Esophagus squamous epithelium (tissue), 5 donors: ENCODE measurements at places on chromosomes 6 and 20.

DNA sequence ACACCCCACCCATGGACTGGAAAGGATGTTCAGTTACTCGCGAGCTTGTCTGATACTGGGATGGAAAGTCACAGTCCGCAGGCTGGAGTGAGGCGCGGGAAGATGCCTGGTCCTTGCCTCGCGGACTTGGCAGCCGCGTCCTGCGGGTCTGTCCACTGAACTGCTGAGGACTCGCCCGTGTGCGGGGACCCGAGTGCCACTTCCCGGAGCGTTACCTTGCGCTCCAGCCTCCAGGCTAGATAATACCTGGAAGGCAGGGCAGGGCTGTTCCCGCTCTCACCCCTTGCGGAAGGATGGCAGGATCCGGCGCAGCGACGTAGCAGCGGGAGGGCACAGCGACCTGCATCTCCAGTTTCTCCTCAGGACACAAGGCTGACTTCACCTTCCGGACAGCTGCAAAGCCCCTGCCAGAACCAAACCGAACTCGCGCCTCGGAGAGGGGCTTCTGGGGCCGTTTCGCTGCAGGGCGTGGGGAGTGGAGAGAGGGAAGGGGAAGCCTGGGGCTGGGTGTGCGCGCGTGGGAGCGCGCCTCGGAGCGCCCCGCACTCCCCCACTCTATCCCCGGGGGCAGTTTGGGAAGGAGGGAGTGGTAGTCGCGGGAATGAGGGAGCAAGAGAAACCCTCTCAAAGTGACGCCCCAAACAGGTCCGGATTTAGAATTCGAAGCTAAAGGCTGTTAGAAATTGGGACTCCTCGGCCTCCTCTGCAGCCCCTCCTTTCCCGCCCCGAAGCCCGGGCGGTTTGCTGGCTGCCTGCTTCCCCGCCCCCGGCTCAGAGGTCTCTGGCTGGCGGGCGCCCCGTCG lies at the start of gene KCNQ5:
Gene KCNQ5 (plus strand): TSS at position 774 of the 803 bp plus-strand sequence.
- DNase-seq, result no peak

DNA sequence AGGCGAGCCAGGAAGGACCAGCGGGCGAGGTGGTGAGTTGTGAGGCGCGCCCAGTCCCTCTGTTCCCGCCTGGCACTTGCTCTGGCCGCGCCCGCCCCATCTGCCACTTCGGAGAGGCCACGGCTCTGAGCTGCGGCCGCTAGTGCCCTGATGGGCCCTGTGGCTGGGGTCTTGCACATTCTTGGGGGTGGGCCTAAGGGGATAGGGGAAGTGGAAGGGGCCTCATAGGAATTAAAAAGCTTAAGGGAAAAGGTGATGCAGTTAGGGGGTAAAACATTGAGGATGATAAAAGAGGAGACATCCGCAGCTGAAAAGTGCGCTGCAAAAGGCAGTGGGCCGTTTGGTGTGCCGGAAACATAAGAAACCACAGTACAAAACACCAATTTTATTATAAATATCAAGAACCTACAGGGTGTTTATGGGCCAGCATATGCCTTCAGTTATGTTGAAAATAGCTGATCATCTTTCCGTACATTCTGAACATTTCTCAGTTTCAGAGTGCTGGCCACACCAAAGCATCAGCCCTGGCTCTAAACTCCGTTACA lies 1.1 kb upstream of the PSMB8 start:
- no peak for DNase-seq

- DNase-seq, result peak; percentile 37
Measured at GRCh38 chr6:27133281-27134227, 113.9 kb upstream of the PRSS16 start.

DNA sequence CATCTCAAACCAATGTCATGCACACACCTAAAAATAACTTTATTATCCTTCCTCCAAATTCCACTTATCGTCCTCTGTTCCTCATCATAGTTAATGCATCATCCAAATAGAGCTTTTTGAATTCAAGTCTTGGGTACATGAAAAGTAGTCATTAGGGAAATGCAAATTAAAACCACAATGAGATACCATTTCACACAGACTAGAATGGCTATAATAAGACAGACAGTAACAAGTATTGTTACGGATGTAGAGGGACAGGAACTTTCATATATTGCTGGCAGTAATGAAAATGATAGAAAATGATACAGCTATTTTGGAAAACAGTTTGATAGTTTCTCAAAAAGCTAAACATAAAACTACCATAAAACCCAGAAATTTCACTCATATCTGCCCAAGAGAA lies 59.1 kb downstream of the FHL5 start:
- no peak for DNase-seq

DNA sequence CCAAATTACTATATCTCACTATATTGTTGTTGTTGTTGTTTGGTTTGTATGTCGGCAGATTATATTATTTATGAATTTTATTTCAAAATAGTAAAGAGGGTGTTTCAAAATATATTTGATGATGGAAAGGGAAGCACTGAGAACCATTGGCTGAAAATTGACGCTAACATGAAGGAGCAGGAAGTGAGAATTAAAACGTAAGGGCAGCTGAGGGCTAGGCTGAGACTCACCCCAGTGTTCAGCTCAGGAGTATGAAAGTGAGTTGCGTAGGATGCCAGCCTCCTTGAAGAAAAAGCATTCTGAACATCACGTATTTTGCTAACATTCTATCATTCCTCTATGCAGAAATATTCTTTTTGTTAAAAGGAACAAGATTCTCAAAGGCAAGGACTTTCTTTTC lies 10.7 kb upstream of the IPCEF1 start:
- no peak for DNase-seq

GRCh38 chr6:86456821-86457220 lies 480.5 kb upstream of the HTR1E start:
- DNase-seq, result no peak

DNA sequence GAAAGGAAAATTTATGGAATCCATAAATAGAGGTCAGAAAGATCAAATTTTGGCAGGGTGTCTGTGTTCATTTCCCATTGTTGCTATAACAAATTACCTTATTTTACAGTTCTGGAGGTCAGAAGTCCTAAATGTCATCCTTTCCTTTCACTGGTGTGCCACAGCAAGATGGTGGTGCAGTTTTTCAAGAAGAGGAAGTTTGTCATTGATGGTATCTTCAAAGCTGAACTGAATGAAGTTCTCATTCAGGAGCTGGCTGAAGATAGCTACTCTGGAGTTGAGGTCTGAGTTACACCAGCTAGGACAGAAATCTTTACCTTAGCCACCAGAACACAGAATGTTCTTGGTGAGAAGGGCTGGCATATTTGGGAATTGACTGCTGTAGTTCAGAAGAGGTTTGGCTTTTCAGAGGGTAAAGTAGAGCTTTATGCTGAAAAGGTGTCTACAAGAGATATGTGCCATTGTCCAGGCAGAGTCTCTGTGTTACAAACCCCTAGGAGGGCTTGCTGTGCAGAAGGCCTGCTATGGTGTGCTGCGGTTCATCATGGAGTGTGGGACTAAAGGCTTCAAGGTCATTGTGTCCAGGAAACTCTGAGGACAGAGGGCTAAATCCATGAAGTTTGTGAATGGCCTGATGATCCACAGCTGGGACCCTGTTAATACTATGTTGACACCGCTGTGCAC lies 7.2 kb upstream of the CCNC start:
- DNase-seq, result no peak

- no peak for DNase-seq
Measured at GRCh38 chr6:147453361-147453760, 55.1 kb upstream of the SAMD5 start.

GRCh38 chr20:46341074-46342009 lies 33.0 kb upstream of the CDH22 start:
- DNase-seq, result no peak

GRCh38 chr6:151620179-151620578 lies 126.4 kb downstream of the CCDC170 start:
- no peak for DNase-seq

DNA sequence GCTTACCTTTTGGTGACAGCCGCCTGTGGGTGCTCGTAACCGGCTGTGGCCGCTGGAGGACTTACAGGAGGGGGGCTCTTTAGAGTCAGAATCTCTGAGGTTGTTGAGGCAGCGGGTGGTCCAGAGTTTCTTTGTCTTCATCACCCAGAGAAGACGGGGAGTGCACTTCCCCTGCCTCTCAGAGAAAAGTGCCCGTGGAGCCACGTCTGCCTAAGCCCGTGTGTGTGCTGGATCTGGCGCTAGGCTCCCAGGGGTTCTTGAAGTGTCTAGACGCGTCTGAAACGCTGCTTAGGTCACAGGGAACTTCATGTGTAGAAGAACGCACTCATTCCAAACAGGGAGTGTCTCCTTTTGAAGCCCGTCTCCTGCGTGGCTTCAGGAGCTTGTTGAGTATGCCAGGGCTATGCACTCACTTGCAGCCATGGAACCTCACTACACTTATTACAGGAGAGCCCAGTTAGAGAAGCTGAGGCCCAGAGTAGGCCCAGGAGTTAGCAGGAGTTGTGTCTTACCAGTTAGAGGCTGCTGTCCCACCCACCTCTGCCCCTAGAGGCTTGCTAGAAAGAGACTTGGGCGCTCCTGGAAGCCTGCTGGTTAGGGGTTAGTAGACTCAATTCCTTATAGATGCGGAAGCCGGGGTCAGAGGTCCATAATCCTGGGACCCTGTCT lies 1.3 kb downstream of the LSM14B start:
- DNase-seq, result no peak

- no peak for DNase-seq
Measured at GRCh38 chr6:109759098-109759955, 68.2 kb downstream of the FIG4 start.

GRCh38 chr20:45949542-45950329 lies 15.3 kb downstream of the PCIF1 start:
- no peak for DNase-seq

DNA sequence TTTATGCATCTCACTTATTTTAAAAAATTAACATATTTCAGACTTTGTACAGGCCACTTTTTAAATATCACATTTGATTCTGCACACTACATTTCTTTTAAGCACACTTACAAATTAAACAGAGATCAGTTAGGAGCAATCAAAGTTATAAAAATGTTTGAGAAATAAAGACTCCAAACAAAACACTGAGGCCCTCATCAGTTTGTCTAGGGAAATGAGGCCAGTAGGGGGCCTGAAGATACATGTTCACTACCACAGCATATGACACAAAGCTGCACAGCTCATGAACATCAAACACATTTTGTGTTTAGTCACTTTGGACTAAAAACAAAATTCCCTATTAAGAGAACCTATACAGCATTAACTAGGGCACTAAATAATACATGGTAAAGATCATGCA lies 180.5 kb downstream of the PDE7B start:
- no peak for DNase-seq

DNA sequence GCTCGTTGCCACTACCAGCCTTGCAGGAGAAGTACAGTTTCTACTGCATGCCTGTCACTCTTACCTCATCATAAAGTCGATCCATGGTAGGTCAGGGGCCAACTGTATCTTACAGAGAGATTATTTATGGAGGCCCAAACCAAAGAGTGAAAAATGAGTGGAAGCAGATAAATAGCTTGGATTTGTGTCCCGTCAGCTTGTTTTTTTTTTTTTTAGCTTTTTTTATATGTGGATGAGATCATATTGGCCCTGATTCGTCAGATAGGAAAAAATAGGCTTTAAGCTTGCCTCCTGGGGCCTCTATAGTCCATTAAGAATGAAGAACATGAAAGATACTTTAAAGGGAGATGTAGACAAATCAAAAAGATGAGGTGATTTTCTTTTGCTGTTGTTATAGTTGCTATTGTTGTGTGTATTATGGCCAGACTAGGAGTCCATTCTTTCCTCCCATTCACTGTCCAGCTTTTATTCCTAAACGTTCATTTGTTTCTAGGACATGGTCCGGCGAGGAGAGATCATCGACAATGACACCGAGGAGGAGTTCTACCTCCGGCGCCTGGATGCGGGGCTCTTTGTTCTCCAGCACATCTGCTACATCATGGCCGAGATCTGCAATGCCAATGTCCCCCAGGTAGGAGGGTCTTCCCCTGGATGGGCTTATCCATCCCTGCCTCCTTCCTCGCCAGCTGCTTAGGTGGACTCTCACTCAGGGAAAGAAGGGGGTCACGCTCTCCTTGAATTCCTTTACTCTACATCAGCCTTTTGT lies 43.3 kb upstream of the VSTM2L start:
- no peak for DNase-seq

DNA sequence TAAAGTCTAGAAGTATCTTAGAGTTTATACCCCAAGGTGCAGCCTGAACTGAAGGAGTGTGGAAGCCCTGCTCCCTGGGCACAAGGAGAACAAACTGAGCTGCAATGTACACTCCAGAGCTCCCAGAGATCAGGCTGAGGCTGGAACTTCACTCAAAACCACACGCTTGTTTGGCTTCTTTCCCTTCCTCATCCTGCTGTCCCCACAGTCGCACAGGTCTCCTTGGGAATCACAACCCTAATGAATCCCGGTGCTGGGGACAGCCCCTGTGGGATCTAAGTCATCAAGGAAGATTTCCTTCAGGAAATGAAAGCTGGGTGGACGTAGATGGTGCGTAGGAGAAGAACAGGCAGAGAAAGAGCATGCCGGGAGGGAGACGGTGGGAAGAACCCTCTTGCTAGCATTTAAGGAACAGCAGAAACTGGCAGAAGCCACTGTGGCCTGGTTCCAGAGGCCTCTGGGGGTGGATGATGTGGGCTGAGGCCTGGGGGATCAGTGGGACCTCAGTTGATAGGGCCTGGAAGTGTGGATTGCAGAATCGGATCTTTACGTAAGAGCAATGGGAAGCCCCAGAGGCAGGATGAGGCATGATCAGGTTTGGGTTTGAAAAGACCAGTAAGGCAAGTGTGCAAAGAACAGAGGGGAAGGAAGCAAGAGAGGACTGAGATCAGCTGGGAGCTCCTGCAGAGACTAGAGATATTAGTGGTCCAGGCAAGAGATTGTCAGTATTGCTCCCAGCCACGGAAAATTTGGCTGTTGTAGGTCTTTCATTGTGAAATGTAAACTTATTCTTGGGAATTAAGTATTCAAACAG lies 21.4 kb downstream of the CYP24A1 start:
- DNase-seq, result no peak

DNA sequence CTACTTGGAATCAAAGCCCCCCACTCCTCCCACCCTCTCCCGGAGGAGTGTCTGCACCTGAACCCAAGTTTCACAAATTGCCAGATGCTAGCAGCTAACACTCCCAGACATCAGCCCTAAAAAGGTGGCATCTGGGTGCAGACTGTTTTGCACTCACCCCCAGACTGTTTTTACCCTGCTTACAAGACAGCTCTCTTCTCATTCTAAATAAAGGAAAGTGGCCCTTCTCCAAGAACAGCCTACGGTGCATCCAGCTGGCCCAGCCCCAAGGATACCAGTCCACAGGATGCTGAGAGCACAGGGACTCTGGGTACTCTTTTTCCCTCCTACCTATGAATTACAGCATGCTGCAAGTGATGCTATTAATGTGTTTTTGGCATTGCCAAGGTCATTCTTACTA lies 842.0 kb upstream of the FLRT3 start:
- DNase-seq, result no peak

DNA sequence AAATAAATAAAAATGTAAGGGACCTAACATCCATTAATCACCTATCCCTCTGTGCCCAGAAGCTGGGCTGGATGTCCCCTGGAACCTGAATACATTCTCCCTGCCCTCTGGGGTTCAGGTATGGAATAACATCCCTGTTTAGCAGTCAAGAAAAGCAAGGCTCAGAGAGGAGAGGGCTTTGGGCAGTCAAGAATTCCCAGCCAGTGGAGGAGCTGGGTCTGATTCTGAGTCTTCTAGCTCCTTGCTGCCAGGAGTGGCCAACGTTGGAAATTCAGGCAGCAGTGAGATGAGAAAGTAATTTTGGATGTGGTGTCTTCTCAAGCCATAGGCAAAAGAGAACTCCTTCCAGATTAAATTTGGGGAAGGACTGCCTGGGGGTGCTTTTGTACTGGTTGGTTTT lies 42.6 kb upstream of the ZNFX1 start:
- DNase-seq, result no peak

GRCh38 chr6:33745548-33745947 lies 1.2 kb downstream of the IP6K3 start:
- no peak for DNase-seq
